Vagina (tissue), 2 donors: ENCODE measurements at places on chromosomes 1 and 21.
A peak's percentile ranks its signal among the peaks of the same experiment; 100 is the strongest.

GRCh38 chr1:203521074-203521794 is 27.3 kb downstream of the OPTC start:
- no peak for DNase-seq

DNA sequence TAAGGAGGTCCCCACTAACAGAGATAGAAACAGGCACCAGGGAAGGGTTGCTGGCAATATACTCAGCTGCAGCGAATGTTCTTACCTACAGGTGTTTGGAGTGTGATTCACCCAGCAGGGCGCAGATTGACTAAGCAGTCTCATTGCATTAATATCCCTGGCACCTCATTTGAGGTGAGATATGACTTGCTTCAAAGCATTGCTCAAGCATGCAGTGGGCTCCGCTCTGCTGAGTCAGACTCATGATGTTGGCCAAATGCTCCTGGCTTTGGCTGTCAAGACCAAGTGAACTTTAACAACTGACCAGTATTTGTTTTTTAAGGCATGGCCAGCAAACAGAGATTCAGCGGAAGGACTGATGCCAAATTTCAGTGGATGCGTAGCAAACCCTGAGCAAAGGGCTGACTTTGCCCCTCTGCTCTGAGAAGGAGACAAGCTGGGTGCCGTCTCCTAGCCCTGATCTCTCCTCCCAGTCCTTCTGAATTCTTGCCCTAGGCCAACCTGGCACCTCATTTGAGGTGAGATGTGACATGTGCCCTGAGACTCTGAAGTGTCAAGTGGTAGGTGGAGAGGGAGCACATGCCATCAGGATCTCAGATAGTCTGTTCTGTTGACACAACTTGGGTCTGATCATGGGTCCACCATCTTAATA is 187.1 kb upstream of the COA6 start:
- no peak for DNase-seq

GRCh38 chr1:178796013-178796412 is 71.0 kb downstream of the RALGPS2 start:
- DNase-seq = no peak

- DNase-seq = no peak
Observed at GRCh38 chr21:44440241-44441040, 14.9 kb upstream of the LRRC3 start.

GRCh38 chr1:170445096-170445495 is 86.9 kb upstream of the GORAB start:
- DNase-seq = no peak

DNA sequence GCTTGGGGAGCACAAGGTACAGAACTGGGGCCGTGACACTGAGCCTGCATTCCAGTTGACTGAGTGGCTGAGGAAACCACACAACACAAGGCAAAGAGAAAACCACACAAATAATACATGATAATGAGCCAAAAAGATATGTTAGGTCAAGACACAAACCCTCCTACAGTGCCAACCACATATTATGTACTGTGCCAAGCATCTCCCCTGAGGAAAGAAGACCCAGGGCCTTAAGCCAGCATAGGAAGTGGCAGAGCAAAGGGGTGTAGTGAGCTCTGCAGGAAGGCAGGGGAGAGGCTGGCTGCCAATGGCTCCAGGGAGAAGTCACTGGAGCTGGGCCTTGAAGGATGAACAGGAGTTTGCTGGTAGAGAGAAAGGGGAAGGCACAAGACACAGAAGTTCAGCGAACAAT is 28.2 kb downstream of the CTNNBIP1 start:
- DNase-seq = no peak

DNA sequence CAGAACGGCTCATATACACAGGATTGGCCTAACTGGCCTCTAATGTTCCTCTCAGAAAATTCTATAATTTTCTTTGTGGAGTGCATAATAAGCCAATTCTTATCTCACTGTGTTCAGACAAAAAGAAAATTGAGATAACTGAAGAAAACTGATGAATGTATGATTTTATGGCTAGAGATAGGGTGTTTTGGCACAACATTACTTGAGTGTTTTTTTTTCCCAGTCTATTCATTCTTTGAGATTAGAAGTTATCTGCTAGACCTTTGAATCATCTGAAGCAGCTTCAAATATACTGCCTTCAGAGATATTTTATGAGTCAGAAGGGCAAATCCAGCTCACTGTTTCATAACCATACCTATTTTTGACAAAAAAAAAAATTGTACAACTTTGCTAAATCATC is 85.6 kb downstream of the VAV3 start:
- DNase-seq = no peak

DNA sequence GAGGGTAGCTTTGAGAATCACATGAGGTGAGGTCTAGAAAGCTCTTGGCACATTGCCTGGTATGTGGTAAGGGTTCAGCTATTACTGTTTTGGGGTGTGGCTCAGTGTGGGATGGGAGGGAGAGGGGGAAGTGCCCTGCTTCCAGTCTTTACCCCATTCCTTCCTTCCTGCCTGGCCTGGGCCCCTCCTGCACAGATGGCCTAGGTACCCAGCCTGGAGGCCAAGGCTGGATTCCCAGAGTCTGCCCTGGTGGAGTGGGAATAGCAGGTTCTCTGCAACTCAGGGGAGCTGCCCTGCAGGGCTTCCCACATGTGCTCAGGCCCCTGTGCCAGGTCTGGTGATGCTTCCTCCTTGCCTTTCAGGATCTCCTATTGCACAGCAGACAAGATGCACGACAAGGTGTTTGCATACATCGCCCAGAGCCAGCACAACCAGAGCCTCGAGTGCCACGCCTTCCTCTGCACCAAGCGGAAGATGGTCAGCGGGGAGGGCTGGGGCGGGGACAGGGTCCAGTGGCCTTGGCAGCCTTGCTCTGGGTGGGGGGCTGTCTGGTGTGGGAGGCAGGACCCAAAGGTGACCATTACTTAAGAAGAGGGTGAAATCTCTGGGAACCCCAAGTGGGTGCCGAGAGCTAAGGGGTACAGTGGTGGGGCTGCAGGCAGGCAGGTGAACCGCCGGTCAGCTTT is 13.5 kb downstream of the LDLRAP1 start:
- DNase-seq = no peak

- no peak for DNase-seq
Observed at GRCh38 chr21:43578677-43579303, 80.5 kb downstream of the HSF2BP start.

DNA sequence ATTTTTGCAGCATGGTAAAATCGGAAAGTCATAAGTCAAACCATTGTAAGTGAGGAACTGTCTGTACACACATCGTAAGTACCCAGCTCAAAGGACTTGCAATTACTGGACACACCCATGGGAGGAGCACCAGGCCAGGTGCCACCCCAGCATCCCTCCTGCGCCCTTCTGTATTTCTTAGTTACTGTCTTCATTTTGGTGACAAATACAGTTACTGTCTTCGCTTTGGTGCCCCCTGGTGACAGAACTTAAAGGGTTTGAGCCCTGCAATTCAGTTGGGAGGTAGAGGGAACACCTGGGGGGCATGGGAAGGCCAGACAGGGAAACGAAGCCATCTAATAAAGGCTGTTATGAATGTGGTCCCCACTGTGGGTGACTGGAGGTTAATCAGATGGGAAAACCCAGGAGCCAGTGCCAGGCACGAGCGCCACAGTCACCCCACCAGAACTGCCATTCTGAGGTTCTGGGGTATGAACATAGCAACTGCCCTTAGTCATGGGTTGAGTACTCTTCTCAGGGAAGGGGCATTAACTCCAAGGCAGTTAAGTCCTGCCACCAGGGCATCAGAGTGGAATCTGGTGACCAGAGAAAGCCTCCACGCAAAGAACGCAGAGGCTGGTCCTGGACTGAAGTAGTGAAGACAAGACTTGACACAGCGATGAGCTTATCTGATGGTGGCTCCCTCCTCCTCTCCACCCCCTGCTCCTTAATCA is 612.9 kb downstream of the PTPRU start:
- DNase-seq = no peak

DNA sequence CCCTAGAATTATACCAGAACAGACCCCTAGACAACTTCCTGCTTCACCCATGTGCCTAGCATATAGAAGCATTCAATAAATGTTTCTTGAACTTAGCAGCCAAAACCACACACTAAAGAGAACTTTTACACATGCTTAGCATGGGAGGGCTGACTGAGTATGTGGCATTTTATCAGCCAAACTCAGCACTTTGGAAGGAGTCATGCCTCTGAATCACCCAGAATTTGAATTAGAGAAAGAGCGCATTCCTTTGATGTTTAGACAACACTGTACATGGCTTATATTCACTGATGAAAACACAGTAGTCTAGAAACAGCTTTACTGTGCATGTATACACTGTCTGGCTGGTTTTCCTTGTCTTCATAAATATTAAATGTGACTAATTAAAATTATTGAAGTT is 26.1 kb downstream of the SPAG17 start:
- no peak for DNase-seq

GRCh38 chr1:33818071-33818470 is 45.8 kb upstream of the HMGB4 start:
- peak; percentile 54 for DNase-seq

- DNase-seq = no peak
Observed at GRCh38 chr1:54968551-54968950, 11.9 kb upstream of the TMEM61 start.

- no peak for DNase-seq
Observed at GRCh38 chr1:238488401-238488800, 597.7 kb upstream of the ZP4 start.

DNA sequence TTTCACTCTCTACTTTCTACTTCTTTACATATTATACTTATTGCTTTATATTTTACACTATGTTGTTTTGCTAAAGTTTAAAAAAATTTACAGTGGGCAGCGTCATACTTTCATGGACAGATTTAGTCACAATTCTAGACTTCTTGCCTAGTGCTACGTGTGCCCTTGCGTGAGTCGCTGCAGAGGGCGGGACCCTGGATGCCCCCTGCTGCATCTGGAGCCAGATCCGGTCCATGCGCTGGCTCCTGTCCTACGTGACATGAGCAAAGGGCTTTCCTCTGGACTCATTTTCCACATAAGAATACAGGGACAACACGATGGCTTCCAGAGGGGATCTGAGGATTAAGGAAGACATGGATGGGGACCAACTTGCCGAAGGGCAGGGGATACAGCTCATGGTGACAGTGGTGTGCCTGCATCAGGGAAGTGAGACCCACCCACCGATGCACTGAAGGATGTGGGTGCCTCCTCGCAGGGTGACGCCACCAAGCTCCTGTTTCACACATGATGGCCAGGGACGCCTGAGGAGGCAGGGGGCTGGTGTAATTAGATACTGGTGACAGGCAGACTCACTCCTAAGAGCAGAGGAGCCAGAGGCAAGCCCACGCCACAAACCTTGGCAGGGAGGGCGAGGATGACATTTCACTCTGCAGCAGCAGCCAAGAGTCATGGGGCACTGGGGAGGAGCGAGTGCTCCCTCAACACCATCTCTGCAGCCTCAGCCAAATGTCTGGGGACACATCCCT is 86.6 kb downstream of the DMRTB1 start:
- DNase-seq = no peak

DNA sequence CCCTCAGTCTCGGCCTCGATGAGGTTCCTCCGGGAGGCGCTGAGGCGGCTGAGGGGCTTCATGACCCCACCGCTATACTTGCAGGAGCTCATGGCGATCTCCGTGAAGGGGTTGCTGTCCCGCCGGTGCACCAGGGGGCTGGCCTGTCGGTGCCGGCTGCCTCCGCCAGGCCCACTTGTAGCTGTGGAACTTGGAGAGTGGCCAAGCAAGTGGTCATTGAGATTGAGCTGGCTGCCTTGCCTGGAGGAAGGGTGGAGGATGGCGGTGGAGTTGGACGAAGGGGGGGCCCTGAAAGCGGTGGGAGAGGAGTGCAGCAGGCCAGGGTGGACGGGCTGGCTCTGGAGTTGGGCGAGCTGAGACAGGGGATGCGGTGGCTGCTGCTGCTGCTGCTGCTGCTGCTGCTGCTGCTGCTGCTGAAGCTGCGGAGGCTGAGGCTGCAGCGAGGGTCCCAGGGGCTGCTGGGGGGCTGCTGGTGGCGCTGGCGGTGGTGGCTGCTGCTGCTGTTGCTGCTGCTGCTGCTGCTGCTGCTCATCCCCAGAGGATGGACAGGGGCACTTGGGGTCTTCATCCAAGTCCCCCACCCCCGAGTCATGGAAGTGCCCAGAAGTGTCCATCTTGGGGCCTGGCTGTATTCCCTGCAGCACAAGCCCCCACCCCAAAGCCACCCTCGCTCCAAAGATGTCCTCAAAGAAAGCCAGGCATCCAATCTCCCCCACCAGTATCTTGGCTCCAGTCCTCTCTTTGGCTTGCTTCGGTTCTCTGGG is 548 bp downstream of the KCNN3 start:
- DNase-seq = no peak

DNA sequence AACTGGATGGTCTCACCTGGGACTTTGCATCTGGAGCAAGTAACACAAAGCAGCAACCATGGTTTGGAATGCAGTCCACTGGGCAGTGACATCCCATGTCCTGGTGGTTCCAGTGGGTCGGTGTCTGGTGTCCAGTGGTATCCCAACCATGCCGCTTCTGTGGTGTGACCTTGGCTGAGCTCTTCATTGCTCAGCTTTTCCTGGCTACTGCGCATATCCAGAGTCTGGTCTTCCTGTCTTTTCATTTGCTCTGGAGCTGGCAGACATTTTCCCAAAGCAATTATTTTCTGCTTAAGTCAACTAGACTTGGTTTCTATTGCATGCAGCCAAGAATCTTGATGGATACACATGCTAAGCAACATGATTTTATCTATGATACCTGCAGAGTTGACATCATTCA is 28.4 kb upstream of the CD2 start:
- no peak for DNase-seq

GRCh38 chr1:211614615-211615014 is 35.7 kb upstream of the SLC30A1 start:
- DNase-seq = no peak

GRCh38 chr21:33696465-33696864 is 54.2 kb downstream of the ITSN1 start:
- DNase-seq = no peak

DNA sequence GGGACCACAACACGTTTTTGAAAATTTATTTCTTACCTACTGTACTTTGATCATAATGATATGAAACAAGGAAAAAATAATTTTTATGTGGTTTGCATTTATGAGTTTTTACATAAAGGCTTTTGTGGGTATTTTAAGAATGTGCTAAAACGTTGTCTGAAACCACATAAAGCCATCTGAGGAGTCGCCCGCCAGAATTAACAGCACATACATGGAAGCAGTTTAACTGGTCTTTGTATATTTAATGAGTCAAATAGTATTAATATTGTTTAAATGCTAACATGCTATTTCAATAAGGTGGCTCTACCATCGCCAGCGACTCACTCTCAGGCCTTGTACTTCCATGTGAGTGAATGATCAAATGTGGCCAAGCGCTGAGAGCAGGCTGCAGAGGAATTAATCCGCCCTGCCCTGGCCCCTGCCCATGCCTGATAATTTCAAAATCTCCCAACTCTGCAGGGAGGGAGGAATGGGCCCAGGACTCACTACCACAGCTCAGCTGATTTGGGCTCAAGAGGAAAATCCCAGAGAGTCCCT is 49.6 kb downstream of the SLC66A1 start:
- no peak for DNase-seq

DNA sequence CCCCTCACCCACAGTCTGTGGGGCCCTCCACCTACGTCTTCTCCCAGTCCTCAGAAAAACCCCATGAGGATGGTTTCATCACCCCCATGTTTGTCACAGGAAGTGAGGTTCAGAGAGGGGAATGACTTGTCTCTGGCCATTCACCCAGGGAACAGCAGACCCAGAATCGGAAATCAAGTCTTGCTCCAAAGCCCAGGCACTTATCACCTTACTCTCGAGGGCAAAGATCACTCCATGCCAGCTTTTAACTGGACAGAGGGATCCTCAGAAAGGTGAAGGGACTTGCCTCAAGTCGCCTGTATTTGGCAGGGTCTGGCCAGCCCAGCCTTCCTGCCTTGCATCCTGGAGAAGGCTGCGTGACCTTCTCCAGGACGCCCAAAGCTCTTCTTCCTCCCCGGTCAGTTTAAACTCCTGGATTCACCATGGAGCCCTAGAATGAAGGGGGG is 57.9 kb upstream of the SSBP3 start:
- DNase-seq = no peak

- no peak for DNase-seq
Observed at GRCh38 chr1:119735217-119735616, 23.5 kb downstream of the PHGDH start.
